Fibroblast of mammary gland (primary cell): ENCODE measurements at places on chromosomes 1 and 21.

DNA sequence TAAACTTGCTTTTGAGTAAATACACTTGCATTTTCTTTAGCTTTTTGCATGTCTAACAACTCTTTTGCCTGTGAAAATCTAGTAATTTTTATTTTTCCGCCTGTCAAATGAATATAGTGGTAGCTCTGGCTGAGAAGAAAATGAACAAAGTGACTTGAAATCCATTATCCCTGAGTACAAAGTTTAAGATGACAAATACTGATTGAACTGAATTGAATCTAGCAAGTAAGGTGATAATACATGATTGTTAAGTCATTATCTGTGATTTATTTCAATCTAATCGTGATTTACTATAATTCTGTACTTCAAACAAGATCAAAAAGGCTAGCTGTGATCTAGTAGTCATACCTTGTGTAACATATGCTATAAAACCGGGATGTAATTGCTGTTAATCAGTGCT, 42.8 kb downstream of the CHRM3 start:
- no peak for DNase-seq

DNA sequence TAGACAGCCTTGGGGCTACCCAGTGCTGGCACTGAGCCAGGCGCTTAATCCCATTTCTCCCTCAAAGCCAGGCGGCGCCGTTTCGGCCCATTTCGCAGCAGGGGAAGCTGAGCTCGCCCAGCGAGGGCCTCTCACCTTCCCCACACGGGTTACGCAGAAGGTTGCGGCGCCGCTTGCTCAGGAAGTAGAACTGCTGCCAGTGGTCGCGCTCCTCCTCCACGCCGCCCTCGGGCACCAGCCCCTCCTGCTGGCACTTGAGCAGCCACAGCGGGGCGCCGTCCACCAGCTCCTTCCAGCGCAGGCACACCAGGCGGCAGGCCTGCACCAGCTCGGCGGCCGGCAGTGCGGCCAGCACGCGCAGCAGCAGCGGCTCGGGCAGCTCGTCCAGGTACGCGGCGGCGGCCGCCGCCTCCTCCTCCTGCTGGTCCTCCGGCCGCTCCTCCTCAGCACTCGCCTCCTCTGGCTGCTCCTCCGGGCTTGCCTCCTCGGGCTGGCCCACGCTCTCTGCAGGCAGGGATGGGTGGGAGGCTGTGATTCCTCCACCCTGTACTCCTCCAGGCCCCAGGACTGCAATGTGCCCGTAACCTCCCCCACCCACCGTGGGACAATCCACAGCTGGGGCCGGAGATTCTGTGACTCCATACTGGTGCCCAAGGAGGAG, 3.8 kb downstream of the FBXO2 start:
- peak; percentile 45 for DNase-seq

- peak; percentile 30 for DNase-seq
Observed at GRCh38 chr1:205477759-205478247, 22.0 kb upstream of the BLACAT1 start.

- no peak for DNase-seq
Observed at GRCh38 chr21:32484706-32485380, 72.3 kb downstream of the EVA1C start.

- no peak for DNase-seq
Observed at GRCh38 chr1:84757301-84757700, 67.0 kb upstream of the SSX2IP start.

DNA sequence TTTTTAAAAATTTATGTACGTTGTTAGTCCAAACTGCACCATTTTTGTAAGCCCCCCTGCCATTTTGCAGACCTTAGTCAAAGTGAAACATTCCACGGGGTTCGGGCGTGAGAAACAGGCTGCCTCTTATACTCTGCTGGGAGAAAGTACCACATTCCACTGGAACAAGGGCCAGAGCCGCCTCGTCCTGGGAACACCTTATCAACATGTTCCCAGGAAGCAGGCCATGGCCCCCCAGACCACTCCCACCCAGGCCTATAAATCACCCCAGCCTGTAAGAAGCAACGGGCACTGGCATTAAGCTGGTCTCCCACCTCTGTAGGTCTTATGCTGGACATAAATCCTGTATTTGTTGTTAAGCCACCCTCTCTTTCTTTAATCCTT, 854 bp upstream of the ZRANB2 start:
- no peak for DNase-seq

DNA sequence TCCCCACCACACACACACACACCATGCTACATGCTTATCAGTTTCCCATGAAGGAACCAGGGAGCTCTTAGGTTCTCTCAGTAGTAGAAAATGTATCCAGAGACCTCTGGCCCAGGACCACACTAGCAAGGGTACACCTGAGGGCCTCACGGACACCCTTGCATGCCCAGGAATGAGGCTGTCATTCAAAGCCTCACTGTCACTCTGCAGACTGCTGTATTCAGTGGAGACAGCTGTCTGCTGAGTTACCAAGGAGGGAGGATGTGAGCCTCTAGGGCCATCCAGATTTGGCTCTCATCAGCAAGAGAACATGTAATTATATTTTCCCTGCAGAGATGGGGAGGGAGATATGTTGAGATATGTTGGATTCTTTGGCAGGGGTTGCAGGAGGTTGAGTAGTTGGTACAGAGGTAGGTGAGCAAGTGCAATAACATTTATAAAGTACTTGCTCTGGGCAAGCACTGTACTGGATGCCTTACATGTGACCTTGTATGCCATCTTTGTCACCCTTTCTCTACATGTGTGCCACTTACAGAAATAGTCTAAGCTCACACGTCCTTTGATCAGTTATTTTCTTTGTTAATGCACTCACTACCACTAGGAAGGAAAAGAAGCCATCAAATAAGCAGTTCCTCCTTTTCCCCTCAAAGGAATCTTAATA, 250.6 kb downstream of the ZP4 start:
- no peak for DNase-seq

GRCh38 chr1:30656171-30656940, 67.0 kb downstream of the MATN1 start:
- no peak for DNase-seq

DNA sequence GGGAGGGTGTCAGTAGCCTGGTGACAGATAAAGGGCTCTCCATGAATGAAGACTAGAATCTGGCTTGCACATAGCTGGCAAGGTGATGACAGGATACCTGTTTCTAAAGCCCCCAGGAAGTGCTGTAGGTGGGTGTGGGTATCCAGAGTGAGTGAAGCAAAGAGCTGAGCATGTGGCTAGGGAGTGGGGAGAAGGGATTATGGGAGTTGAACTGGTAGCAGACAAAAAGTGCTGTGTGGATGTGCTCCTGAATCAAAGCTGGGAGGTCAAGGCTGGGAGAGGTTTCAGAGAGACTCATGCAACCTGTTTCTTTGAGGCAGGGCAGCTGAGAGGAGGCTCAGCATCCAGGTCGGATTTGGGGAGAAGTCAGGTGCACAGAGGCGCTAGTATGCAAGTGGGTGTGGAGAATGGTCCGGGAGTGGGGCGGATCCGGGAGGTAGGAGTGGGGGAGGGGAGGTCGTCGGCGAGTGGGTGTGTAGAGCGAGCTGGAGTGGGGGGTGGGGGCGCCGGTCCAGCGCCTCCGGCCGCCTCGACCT, 600 bp downstream of the ASTN1 start:
- DNase-seq, result no peak

GRCh38 chr1:29227511-29227910, 3.2 kb downstream of the MECR start:
- no peak for DNase-seq

DNA sequence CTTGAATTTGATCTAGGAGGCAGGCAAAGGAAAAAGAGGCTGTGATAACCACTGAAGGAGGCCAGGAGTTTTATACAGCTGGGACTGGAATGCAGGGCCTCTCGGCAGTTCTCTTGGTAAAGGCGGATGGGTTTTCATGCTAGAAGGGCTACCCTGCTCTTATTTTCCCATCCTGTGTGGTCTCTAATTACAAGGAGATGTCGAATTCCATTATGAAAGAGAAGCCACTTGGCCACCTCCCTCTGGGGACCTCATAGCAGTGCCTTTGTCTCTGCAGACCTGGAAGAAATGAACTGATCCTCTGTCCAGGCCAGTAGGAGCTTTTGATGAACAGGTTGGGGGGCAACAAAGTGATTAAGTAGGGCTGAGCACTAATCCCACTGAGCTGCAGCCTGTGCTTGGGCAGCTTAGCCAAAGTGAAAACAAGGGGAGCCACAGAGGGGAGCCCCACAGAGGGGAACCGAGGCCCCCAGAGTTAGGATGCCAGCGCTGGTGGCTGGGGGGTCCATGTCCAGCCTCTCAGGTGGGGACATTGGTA, 42.2 kb upstream of the BCAR3 start:
- no peak for DNase-seq

GRCh38 chr21:45558044-45558721, 15.9 kb upstream of the SLC19A1 start:
- no peak for DNase-seq

GRCh38 chr1:205810448-205811157, 2.4 kb downstream of the SLC41A1 start:
- DNase-seq, result no peak

GRCh38 chr1:54271341-54271740, 71.4 kb downstream of the MRPL37 start:
- DNase-seq, result no peak

DNA sequence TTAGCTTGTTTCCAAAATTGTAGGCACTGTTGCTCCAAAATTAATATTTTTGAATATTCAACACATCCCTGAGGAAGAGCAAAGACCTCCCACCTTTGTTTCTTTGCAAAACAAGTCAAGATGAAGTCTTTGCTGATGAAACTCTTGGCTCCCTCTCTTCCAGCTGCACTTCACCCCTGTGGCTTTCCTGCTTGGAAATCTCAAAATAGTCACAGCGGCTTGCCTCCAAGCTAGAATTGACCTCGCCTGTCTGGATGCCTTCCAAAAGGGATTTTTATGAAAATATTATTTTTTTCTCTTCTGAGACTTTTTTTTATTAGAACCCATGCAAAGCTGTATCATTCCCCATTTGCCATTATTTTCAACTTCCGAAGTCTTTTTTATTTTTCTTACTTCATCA, 71.1 kb upstream of the MROH9 start:
- DNase-seq, result peak; percentile 30

- no peak for DNase-seq
Observed at GRCh38 chr1:1437033-1437903, 1.8 kb downstream of the VWA1 start.

GRCh38 chr1:106924360-106924759, 132.1 kb upstream of the PRMT6 start:
- DNase-seq, result peak; percentile 14

GRCh38 chr1:31421371-31422040, 8.5 kb downstream of the SERINC2 start:
- DNase-seq, result no peak

- DNase-seq, result no peak
Observed at GRCh38 chr1:91792489-91793071, 93.4 kb downstream of the TGFBR3 start.

DNA sequence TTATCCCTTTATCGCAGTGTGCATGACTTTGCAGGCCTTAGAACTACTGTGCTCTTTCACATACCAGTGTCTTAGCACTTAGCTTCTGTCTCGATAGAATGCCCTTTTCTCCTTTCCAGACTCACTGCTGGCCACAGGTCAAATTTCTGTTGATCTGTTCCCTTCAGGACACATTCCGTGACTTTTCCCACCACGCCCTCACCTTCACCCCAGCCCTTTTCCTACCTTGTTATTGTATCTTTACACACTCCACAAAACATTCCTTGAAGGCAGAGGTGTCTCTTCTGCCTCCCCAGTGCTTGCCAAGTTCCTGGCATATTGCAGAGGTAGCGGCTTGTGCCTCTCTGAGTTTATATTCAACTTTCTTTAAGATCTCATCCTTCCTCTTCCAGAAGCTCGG, 3.7 kb upstream of the IGSF9 start:
- no peak for DNase-seq

DNA sequence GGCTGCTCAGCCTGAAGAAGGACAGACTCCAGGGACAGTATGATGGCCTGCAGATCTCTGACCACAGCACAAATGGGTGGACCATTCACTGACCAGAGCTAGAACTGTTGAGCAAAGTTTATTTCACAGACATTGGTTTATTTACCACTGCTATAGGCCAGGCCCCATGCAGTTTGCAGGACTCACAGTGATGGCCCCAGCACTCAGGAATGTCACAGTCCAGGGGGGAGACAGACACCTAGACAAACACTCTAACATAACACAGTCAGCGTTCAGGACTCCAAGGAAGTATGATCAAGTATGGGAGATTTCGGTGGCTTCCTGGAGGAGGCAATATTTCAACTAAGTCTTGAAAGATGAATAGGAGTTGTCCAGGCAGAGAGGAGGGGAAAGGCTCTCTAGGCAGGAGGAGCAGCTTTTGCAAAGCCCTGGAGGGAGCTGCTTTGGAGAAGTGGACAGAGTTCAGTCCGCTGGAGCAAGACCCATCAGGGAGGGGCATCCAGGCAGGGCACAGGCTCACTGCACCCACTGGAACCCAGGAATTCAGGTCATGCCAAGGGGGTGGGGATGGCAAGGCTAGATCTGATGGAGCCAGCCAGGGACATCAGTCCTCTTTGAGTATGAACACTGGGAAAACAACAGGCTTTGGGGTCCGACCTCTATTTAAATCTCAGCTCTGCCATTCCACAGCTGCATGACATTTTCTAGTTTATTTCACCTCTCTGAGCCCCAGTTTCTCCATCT, 454.3 kb downstream of the MATN1 start:
- no peak for DNase-seq

DNA sequence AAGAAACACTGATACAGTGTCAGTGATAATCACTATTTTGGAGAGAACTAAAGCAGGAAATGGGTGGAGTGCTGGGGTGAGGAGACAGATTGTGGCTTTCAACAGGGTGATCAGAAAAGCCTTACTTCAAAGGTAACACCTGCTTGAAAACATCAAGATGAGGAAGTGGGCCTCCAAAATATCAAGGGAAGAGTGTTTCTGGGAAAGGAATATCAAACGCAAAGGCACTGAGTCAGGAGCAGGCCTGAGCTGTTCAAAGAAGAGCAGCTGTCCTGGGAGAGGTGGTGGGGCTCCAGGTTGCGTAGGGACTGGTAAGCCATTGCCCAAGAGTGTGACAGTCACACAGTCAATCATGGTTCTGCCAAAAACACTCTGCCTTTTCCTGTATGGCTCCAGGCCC, 47.1 kb upstream of the ATP1A1 start:
- no peak for DNase-seq

- peak; percentile 58 for DNase-seq
Observed at GRCh38 chr1:219533280-219533679, 79.6 kb downstream of the ZC3H11B start.

GRCh38 chr1:165468726-165469249, 23.9 kb upstream of the RXRG start:
- no peak for DNase-seq

- peak; percentile 77 for DNase-seq
Observed at GRCh38 chr1:76425201-76426145, 350.9 kb downstream of the ST6GALNAC3 start.

DNA sequence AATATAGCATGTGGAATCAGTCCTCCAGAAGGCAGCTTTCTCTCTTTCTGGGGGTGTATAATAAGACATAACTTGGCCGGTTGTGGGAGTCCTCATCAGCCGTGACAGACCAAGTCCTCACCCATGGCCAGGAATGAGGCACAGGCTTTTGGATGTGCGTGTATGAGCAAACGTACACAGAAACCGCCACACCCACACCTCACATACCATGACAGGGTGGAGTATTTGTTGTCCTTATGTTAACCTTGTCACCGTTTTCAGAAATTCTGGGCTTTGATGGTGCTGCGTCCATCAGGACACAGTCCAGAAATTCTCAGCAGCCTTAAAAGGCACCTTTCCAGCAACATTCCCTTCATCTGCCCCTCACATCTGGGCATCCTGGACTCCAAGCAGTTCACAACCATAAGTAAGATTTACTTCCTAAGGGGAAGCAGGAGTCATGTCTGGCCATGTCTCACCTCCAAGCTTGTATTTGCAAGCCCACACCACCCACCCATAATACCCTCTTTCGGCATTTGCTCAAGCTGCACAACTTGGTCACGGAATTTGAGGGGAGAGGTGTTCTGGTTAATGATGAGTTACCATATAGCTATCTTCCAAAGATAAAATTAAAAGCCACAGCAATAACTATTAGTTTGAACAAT, 12.4 kb downstream of the C1orf116 start:
- no peak for DNase-seq
